DMS79 treated with DMSO at 0.1 percent for 48 hours (cell line): ENCODE measurements at places on chromosomes 3 and 15.

GRCh38 chr15:97652041-97652440 is 308.5 kb upstream of the ARRDC4 start:
- no peak for DNase-seq

DNA sequence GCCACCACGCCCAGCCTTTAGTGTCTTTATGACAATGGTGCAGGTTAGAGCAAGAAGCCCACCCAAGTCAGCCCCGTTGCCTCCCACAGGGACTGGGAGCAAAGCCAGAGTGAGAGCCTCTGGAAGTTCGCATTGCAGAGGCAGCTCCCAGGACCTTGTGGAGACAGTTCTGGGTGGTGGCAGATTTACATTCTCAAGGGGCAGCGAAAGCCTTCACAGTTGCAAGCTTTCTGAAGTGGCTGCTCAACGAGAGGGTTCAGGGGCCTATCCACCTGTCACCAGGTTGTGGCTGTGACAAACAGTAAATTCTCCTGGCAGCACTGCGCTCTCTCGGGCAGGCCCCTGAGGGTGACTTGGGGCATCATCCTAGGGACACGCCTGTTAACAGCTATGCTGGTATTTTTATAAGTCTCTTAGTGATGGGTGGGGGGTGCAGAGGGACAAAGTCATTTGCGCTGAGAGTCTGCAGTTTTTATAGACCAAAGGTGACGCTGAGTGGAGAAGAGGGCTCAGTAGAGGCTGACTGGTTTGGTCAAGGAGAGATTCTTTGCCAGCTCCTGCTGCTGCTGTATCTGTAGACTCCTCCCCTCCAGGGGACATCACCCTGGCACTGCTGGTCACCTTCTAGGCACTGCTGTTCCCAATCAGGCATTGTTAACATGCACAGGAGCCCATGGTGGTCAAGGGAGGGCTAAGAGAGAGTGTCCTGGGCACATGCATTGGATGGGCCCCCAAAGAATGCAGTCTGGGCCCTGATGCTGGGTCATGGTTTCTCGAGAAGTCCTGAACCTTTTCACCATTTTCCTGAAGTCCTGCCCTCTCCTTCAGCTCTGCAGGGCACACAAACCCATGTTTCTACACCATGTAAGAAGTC is 57.5 kb upstream of the KLF13 start:
- peak; percentile 76 for DNase-seq

DNA sequence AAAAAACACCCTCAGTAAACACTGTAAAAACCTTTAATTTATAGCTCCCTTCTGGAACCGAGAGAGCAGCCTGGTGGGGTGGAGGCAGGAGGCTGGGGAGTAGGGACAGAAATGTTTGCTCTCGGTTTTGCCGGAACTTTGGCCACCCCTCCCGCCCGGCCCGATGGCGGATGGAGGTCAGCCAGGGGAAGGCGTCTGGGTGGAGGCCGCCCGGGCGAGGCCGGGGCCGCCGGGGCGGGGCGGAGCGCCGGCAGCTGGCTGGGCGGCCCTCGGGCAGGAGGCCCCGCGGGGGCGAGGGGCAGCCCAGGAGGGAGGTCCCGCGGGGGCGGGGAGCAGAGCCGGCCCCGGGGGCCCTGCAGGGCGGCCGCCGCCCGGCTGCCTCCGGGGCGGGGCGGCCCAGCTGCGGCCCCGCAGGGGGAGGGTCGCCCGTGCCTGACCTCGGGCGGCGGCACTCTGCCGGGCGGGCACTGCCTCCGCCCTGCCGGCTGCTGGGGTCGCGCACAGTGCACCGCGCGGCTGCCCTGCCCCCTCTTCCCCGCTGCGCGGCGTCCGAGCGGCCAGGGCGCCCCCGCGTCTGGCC is 829 bp upstream of the SKIL start:
- peak; percentile 63 for DNase-seq

DNA sequence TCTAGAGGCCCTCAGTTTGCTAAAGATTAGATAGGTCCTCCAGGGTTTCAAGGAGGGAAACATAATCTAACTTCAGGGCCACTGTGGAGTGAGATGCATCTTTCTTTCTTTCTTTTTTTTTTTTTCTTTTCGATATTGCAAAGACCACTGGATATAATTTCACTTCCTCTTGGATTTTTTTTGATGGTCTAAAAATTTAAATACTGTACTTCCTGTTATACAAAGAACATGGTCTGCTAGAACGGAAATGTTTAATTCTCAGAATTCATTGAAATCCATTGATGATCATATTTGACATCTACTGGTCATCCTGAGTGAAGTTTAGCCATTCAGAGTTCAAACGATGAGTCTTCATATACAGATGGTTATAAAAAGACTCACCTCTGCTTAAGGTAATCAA is 808.8 kb upstream of the LMCD1 start:
- no peak for DNase-seq

DNA sequence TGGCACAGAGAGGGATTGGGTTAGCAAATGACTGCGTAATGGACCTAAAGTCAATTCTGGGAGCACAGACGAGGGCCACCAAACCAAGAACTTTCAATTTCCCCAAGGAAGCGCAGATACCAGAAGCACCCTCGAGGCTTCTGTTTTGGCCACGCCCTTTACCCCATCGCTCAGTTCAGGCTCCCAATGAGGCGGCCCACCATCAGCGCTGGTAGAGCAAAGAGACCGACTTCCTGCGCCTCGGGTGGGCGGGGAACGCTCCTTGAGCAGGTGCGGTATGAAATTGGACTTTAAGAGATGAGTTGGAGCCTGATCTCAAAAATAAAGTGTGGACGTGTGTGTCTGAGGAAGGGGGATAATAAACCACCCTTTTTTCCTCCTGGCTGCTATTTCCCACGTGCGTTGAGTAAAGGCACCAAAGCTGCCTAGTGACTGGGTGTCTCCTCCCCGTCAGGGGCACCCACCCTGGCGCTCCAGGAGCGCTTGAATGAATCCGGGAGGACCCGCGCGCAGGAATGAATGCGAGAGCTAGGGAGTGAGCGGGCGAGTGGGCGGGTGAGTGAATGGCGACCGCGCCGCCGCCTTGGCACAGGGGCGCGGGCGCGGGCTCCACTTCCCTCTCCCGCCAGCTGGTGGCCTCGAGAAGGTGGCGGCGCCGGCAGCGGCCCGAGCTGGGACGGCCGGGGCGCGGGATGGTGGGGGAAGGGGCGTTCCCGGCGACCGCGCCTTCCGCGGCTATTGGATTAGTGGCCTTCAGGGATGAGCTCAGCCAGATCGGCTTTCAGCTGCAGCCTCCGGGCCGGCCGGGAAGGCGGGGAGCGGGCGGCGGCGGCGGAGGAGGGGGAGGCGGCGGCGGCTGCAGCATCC is at the start of gene SPSB4:
Gene SPSB4 (plus strand): TSS at position 772 of the 867 bp plus-strand sequence. CDS start 14,758 bp downstream, outside the sequence.
- peak; percentile 48 for DNase-seq

- DNase-seq = no peak
These were observed 97.7 kb downstream of the CNTN6 start for GRCh38 chr3:1190569-1190968.

DNA sequence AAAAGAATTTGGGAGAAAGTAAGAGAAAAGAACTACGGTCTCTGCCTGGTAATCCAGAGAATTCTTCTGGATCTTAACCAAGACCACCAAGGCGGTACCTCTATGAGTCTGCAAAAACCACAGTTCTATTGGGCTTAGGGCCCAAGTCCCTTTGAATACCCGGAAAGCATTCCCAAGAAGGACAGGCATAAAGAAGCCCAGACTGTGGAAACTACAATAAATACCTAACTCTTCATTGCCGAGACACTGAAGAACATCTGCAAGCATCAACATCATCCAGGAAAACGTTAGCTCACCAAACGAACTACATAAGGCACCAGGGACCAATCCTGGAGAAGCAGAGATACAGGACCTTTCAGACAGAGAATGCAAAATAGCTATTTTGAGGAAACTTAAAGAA is 162.3 kb upstream of the TMC3 start:
- DNase-seq = no peak

- DNase-seq = no peak
These were observed 18.5 kb downstream of the ATP8B4 start for GRCh38 chr15:50100486-50100885.

DNA sequence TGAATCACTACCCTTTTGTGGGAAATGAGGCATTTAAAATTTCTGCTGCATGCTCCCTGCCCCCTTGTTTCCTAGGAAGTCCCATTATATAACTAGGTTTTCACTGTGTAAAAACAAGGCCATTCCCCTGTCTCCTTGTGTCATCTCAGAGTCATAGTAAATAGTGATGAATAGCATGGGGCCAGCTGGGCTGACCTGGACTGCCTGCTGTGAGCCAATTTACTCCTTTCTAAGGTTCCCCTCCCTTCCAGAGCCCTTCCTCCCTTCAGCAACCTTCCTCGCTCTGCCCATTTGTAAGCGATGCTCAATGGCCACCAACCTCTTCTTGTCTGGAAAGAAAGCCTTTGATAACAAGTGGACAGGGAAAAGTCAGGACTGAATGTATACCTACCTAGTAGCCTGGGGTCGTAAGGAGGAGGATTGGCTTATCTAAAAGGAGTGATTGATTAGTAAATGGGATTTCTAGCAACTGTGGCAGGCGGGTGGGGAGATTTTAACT is 11.7 kb downstream of the ITGA11 start:
- no peak for DNase-seq

- DNase-seq = no peak
These were observed 9.8 kb downstream of the ISG20 start for GRCh38 chr15:88648357-88649214.

DNA sequence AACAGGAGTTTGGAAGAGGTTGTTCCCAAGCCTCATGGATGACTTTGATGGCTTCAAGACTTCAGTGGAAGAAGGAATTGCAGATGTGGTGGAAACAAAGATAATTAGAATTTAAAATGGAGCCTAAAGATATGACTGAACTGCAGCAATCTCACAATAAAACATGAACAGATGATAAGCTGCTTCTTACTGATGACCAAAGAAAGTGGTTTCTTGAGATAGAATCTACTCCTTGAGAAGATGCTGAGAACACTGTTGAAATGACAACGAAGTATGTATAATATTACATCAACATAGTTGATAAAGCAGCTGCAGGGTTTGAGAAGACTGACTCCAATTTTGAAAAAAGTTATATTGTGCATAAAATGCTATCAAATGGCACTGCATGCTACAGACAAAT is 21.2 kb downstream of the MYO9A start:
- no peak for DNase-seq
